ENCODE measurements at places on chromosomes 4 and X.

- DNase-seq: no peak
Measured at GRCh38 chr4:5338531-5338930, 287.3 kb downstream of the STK32B start.

GRCh38 chr4:53686521-53686920, 95.2 kb upstream of the LNX1 start:
- no peak for DNase-seq

- no peak for DNase-seq
Measured at GRCh38 chr4:6369511-6369910, 99.9 kb downstream of the WFS1 start.

DNA sequence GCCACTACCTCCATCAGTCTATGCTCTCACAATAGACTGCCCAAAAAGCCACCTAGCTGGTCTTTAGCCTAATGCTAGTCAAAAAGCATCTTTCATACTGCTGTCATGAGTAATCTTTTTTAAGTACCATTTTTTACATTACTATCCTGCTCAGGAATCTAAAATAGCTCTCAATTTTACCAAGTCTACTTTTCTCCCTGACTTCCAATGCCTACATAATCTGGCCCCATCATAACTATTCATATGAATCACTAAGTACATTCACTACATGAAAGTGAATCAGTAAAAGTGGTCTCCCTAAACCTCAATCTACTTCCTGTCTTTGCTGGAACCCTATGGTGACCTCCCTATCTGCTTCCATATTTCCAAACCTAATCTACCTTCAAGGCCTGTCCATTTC, 105.9 kb downstream of the THOC2 start:
- no peak for DNase-seq

DNA sequence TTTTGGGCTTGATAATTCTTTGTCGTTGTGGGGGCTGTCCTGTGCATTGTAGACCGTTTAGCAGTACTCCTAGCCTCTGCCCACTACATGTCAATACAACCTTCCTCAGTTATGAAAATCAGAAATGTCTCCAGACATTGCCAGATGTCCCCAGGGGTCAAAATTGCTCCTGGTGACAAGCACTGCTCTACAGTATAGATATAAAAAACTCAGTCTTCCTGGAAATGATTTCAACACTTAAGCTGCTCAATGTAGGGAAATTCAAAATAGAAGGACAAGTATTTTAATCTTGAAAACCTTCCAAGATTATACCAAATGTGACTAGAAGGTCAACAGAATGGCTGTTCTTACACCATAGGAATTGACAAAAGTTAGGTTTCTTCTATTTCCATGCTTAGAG, 288.7 kb upstream of the MAGEB2 start:
- DNase-seq: no peak

- DNase-seq: no peak
Measured at GRCh38 chrX:3403748-3404147, 57.3 kb upstream of the MXRA5 start.

DNA sequence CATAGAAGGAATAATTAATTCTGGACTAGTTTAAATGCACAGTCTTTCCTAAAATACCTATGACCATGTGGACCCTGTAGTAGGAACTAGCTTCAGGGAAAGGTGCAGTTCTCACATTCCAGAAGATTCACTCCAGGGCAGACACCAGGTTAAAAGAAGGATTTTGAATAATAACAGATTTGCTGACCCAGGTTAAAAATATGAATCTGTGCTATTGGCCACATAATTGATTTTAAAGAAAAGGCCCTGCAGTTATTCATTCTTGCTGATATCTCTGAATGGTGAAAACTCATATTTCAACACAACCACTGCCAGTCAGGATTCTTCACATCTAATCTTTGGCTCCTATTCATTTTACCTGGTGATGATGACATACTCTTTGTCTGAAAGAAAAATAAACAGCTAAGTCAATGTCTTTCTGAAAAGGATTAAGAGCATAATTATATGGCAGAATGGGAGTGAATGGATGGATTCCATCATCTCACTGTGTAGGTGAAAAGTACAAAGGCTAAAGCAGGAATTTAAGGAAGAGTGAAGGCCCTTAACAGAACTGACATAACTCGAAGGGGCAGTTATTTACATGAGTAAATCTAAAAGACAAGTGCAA, 432.8 kb downstream of the PDGFC start:
- DNase-seq: no peak
